ENCODE measurements at places on chromosomes 7 and 10. TPM values are rescaled to one million over a fixed set of nuclear protein-coding genes. Genes with fewer than 3 reads are reported as not detected.

Gene AGAP5
- total RNA-seq = 2.9 TPM

Gene FAM24A
- not detected for total RNA-seq

Gene EXOSC1
- total RNA-seq = 52.6 TPM

Gene TRIL
- not detected for total RNA-seq

Gene UBTD1
- 19.4 TPM for total RNA-seq

Gene WNT16
- total RNA-seq = not detected

Data from A549 treated with CORT108297 at 1 μM for 4 hours (cell line).